Stimulated activated CD8-positive, alpha-beta memory T cell treated with anti-CD3 and anti-CD28 coated beads, Interleukin-2, amount 100 ng/mL, for 1 hour (primary cell): ENCODE measurements at places on chromosomes 5 and 9.

DNA sequence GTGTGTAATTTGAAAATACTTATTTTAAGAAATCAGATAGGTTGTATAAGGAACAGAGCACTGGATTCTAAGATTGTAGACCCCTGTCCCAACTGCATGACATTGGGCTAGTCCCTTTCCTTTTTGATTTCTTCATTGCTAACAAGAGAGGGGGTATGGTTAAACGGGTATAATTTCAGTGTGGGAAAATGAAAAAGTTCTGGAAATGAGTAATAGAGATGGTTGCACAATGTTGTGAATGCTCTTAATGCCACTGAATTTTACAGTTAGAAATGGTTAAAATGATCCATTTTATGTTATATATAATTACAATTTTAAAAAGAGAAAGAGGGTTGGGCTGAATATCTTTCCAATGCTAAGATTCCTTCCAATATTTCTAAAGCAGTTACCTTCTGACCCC lies 103.3 kb upstream of the LHFPL2 start:
- DNase-seq, result no peak

DNA sequence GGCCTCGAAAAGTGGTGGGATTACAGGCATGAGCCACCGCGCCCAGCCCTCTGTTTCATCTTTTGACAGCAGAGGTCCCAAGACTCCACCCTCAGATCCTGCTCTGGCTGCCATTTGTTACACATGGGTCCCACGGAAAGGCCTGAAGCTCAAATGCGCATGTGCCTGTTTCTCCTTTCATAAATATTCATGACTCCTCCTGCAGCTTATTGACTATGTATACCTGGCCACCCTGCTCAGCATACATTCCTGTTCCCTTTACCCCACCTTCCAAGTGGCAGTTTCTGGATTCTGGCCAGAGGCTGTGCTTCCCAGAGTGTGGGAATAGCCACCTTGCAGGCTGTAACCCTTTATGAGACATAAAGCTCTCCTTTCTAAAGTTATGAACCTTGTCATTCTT lies 46.5 kb downstream of the AUH start:
- no peak for DNase-seq

GRCh38 chr5:138128334-138128733 lies 10.9 kb downstream of the NME5 start:
- no peak for DNase-seq

DNA sequence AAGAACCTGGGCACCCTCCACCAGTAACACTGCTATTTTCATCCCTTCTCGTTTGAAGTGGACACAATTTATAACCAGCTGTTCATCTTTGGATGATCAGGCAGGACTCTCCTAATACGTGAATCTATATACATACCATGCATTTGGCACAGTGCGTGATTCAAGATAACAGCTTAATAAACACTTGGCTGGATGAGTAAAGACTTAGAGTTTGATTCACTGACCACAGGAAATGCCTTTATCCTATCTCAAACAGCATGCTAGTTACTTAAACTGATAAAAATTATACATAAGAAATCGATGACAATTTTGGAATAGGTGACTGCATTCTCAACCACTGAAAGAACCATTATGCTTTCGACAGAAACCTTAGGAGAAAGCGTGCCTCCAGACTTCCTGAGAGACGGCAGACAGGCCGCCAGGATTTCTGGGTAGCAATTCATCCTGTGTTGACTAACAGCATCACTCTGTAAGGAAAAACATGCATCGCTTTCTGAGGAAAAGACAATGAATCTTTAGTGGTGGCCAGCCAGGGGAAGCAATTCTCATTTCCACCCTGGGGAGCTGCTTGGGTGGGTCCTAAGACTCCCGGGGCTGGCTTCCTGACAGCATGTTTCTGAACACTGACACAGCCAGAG lies 9.7 kb downstream of the MRPL36 start:
- no peak for DNase-seq

- no peak for DNase-seq
Measured at GRCh38 chr5:133754575-133755169, 142.3 kb upstream of the FSTL4 start.

DNA sequence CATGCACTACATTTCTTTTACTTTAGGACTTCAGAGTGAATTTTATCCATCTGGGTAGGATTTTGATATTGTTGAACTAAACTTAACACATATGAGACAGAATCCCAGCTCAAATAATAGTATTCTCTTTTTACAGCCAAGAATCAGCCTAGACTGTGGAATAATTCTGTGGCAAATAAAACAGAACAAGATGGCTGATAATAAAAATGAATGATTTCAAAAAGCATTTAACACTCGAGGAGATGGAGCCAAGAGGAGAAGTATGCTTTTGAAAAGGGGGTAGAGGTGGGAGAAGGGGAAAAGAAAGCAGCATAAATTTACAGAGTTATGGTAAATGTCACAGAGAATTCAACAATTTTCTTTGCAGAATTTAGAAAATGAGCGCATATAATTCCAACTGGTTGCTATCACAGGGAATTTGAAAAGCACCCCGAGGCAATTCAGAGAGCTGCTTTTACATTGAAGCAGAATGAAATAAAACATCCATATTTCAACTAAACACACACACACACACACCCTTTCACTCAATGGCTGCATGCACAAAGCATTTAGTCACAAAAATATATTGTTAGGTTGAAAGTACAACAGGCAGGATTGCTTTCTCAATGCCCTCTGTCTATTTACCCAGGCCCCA lies 60.2 kb upstream of the DMAC1 start:
- no peak for DNase-seq

- no peak for DNase-seq
Measured at GRCh38 chr9:33350310-33350709, 52.1 kb downstream of the AQP7 start.

DNA sequence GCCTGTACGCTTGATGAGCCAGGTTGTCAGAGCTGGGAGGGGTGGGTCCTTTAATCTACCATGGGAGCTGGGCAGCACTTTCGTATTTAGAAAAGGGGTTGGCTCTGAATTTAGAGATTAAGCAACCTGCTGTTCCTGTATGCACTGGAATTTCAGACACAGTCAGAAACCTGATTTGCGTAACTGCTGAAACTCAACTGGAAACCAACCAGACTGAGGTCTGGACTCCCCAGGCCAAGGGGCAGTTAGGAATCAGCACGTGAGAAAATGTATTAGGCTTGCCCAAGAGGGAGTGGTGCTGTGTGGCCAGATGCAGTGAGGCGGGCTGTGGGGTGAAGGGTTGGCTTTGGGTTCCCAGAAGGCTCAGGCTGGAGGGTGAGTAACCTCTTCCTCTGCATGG lies 235.0 kb downstream of the GOLPH3 start:
- DNase-seq, result no peak

DNA sequence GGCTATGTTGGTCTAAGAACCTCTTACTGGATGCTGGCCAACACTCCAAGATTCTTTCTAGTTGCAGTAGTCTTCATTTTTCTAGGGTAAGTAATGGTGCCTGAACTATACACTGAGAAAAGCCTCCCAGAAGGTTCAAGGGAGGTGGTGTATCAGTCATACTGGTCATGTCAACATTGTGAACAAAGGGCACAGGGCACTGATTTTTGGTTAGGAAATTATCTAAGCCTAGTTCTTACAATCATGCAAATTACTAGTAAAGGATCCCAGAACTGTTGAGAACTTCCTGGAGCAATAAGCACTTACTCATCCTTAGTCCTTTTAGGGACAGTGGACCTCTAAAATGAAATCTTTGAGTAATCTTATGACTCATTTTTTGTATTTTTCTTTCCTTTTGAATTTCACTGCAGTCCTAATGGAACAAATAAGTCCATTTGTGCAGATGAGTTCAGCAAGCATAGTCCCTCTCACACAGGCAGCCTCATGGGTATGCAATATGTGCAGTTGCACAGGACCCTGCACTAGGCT lies 21.1 kb upstream of the CDC42SE2 start:
- no peak for DNase-seq

- DNase-seq, result no peak
Measured at GRCh38 chr5:95045181-95045965, 239.5 kb downstream of the MCTP1 start.

- DNase-seq, result no peak
Measured at GRCh38 chr5:157892974-157893373, 34.0 kb upstream of the CLINT1 start.

- no peak for DNase-seq
Measured at GRCh38 chr9:76835571-76836283, 70.2 kb downstream of the PRUNE2 start.

DNA sequence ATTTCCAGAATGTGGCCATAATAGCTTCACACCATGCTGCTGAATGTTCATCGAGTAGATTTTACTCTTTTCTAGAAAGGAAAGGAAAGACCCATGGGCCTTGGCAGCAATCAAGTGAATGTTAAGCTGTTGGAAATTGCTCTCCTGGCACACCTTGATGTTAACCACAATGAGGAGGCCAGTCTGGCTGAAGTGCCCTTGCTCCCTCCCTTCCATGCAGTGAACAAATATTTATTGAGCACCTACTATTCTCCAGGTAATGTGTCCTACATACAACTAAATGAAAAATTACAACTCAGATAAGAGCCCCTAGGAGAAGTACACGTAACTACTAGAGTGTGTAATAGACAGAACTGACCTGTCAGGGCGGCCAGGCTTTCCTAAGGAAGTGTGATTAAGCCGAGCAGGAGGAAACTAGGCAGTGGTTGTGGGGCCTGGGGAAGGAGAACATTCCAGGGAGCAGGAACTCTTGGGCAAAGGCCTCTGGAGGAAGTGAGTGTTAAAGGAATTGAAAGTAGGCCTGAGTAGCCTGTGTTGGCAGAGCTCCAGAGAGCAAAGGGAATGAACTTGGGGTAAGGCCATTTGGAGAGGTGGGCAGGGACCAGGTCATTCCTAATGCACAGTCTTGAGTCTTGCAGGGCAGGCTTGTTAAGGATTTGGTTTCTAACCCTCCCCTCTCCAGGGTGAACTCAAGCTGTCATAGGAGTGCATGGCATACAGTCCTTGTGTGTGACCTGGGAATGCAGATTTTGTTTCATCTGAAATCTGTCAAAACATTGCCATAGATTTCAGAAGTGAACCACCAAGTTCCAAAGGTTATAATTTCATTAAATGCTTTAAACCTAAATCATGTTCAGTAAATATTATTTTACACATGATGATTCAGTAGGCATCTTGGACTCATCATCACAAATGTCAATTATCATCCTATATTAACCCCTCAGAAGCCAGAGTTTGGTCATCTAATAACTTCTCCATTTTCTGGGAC lies 9.0 kb upstream of the ZSWIM6 start:
- no peak for DNase-seq

DNA sequence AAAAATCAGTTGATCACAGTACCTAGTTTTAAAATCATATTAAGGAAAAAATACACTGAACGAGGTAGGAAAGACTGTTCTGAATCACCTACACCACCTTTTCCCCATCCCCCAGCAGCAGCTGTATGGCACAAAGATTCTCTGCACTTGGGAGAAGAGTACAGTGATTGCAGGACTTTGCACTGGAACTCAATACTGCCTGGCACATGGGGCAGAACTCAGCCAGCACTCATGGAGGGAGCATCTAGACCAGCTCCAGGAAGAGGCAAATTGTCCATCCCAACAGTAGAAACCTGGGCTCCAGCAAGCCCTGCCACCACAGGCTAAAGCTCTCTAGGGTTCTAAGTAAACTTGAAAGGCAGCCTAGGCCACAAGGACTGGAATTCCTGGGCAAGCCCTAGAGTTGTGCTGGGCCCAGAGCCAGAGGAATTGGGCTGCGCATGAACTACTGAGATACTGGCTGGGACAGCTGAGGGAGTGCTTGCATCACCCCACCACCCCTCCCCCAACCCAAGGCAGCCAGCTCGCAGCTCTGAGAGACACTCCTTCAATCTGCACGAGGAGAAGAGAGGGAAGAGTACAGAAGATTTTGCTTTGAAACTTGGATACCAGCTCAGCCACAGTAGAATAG lies 654.4 kb upstream of the CDH6 start:
- DNase-seq, result no peak

DNA sequence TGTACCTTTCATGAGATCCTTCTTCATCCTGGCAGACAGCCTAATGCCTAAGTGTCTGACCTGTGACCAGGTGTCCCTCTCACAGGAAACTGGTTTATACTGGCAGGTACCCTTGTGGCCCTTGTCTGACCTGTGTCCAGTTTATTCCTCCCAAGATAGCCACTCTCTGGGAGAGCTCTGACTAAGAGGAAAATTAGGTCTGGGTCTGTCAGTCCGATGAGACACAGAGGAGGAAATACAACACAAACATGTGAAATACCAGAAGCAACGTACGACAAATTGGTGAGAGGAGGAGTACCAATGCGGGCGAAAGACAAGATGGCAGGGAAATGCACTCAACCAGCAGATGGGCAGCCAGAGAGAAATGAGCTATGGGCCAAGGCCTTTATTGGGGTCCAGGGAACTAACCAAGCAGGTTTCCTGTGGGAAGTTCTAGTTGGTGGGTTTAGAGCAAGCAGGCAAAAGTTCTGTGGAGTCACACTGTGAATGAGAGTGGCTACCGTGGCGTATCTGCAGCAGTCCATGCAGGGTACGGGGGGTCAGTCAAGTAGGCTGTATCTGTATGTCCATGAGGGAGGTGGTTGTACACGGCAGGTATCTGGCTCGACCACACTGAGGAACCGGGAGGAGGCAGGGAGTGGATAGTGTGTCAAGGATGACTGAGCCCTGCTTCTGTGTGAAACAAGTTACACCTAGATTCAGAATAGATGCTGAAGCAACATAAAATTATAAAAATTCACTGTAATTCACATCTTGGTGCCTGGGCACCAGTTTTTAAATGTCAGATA lies 109.0 kb downstream of the MLLT3 start:
- no peak for DNase-seq

DNA sequence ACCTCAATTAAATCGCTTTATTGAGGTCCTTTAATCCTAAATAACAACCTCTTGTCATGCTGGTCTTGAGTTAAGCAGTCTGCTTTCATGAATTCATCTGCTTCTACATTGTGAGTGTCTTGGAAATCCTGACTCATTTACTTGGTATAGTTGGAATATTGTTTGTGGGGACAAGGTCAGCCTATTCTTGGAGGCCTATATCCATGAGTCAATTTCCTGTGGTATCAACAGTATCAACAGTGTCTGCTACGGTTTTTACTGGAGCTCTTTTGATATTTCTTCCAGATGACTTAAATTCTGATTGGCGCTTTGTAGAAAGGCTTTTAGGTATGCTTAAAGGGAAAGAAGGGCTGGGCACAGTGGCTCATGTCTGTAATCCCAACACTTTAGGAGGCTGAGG lies 71.2 kb upstream of the PARP8 start:
- DNase-seq, result no peak

DNA sequence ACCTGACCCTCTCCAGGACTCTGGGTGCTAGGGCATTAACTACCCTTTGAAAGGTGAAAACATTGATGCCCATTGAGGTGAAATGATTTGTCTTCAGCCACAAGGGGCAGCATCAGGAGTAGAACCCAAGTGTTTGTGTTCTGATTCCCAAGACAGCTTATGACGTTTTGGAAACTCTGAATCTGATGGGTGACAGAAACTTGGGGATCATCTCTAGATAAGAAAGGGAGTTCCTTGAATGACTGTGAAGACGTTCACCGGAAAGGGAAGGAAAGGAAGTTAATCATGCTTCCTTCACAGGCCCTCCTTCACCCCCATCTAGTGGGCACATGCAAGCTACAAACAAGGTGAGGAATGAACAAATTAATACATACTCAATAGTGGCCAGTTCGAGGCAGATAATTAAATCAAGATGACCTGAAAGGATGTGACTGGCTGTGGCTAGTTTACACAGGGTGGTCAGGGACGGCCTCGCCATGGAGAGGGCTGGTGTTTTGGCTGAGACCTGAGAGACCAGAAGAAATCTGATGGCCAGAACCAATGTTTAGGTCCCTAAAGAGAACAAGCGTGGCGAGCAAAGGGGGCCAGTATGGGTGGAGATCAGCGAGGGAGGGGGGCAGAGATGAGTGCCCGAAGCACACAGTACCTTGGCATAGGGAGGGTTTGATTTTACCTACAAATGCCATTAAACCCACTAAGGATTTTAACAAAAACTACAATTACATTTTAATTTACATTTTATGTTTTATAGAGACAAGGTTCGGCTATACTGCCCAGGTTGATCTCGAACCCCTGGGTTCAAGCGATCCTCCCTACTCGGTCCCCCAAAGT lies 937 bp upstream of the SLC26A2 start:
- DNase-seq, result no peak
